ENCODE measurements at places on chromosomes 11 and 22.
A peak's percentile ranks its signal among the peaks of the same experiment; 100 is the strongest.

- DNase-seq = no peak
Measured at GRCh38 chr11:66332371-66333219, 3.6 kb downstream of the RIN1 start.

GRCh38 chr11:11624926-11625325, 3.1 kb upstream of the GALNT18 start:
- DNase-seq = no peak

- peak; percentile 34 for DNase-seq
Measured at GRCh38 chr11:71309611-71310010, 57.2 kb upstream of the SHANK2 start.

- no peak for DNase-seq
Measured at GRCh38 chr22:44823806-44824205, 71.4 kb downstream of the ARHGAP8 start.

DNA sequence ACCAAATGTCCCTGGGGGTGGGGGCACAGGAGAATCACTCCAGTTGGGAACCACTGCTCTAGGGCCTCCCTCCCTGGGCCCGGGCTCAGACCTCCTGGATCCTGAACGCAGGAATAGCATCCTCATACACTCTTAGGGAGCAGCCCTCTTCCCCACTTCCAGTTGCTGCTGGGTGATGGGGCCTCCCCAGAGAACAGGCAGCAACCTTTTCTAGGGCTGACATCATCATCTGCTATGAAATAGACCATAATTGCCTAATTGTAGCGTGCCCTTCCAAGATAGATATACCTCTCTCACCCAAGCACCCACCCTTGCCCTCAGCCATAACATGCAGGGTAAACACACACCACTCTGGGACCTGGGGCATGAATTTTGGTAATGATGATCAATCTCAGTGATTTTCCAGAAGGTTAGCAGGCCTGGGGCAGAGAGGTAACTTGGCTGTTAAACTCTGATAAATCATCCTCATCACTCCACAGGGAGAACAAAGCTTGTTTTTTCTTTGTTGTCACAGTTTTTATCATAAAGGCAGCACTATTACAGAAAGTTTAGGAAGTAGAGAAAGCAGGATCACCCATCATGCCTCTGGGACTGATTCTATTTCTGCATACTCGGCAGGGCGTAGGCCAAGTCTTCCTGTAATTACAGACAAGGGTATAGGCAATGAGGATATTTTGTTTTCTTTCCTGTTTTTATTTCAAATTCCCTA, 88.3 kb upstream of the PRDM11 start:
- no peak for DNase-seq

- no peak for DNase-seq
Measured at GRCh38 chr11:27699242-27699925, 871 bp downstream of the BDNF start.

All from vagina (tissue), 2 donors.